ENCODE measurements at places on chromosomes 7 and 10. TPM values are rescaled to one million over a fixed set of nuclear protein-coding genes. Genes with fewer than 3 reads are reported as not detected.

The CASTOR2 gene
- total RNA-seq, result 11.9 TPM

The C10orf53 gene
- total RNA-seq, result not detected

The RAB19 gene
- total RNA-seq, result 2.9 TPM

The DPYSL4 gene
- total RNA-seq, result 1.7 TPM

- no peaks in the 10 kb centered on the region for H3K27me3 ChIP-seq
- H3K4me1 ChIP-seq, result no peaks in the 10 kb centered on the region
- H3K4me3 ChIP-seq, result no peak overlapping the region
- no peak for DNase-seq
- no peak overlapping the region for H3K27ac ChIP-seq
Measured at GRCh38 chr7:102866535-102867215, 46.1 kb upstream of the LRRC17 start.

- no peaks in the 10 kb centered on the region for H3K27me3 ChIP-seq
- no peak overlapping the region for H3K27ac ChIP-seq
- H3K4me1 ChIP-seq, result no peaks in the 10 kb centered on the region
- DNase-seq, result no peak
Measured at GRCh38 chr7:46145412-46145811, 224.3 kb upstream of the IGFBP3 start.

- no peaks in the 10 kb centered on the region for H3K4me1 ChIP-seq
- H3K4me3 ChIP-seq, result no peak overlapping the region
- no peak for DNase-seq
- H3K27ac ChIP-seq, result no peak overlapping the region
- no peaks in the 10 kb centered on the region for H3K27me3 ChIP-seq
- H3K36me3 ChIP-seq, result no peaks in the 10 kb centered on the region
Measured at GRCh38 chr7:18577096-18577771, 81.7 kb downstream of the HDAC9 start.

- no peak overlapping the region for H3K27ac ChIP-seq
- no peak overlapping the region for H3K4me3 ChIP-seq
- no peak for DNase-seq
- no peaks in the 10 kb centered on the region for H3K36me3 ChIP-seq
- no peaks in the 10 kb centered on the region for H3K27me3 ChIP-seq
- H3K4me1 ChIP-seq, result no peaks in the 10 kb centered on the region
Measured at GRCh38 chr7:51587604-51588003, 271.0 kb upstream of the COBL start.

- H3K27me3 ChIP-seq, result peaks cover 5% of the 10 kb centered on the region
- DNase-seq, result no peak
- no peaks in the 10 kb centered on the region for H3K36me3 ChIP-seq
- peaks cover 37% of the 10 kb centered on the region for H3K4me1 ChIP-seq
- H3K27ac ChIP-seq, result no peak overlapping the region
Measured at GRCh38 chr7:55023841-55024505, 5.2 kb downstream of the EGFR start.

- no peak overlapping the region for H3K4me3 ChIP-seq
- H3K27me3 ChIP-seq, result no peaks in the 10 kb centered on the region
- no peaks in the 10 kb centered on the region for H3K4me1 ChIP-seq
- no peak for DNase-seq
- no peaks in the 10 kb centered on the region for H3K36me3 ChIP-seq
Measured at GRCh38 chr10:14624600-14624999, 150.1 kb downstream of the FAM107B start.

Data from upper lobe of right lung (tissue), 1 donor.